ENCODE measurements at places on chromosomes 7 and 10.

DNA sequence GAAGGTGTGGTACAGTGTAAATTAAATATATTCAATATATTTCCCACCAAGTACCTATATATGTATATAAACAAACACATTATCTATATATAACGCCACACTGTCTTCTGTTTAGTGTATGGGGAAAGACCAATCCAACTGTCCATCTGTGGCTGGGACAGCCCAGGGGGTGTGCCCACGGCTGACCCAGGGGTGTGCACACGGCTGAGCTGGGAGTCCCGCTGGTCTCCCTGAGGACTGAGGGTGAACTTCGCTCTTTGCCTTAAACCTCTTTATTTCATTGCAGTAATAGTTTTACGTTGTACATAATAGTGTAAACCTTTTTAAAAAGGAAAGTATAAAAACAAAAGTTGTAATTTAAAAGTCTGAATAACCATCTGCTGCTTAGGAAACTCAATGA is 6.3 kb downstream of the EN2 start:
- DNase-seq: no peak

DNA sequence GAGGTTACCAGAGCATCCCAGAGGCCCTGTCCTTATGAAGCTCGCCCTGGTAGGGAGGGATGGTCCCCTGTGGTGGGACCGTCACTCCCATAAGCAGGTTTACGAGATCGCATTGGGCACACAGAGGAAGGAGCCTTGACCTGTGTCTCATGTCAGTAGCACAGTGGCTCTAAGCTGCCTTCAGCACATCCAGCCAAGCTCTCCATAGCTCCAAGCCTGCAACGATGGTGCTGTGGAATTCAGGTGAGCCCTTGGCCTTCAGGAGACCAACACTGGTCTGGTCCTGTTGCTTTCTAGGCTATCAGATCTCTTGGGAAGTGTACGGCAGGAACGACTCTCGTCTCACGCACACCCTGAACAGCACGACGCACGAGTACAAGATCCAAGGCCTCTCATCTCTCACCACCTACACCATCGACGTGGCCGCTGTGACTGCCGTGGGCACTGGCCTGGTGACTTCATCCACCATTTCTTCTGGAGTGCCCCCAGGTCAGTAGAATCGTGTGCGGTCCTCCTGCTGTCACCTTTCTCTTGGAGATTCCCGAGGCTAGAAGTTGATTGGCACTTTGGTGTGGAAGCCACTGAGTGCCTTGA is 605.3 kb upstream of the FOXK1 start:
- DNase-seq: no peak

DNA sequence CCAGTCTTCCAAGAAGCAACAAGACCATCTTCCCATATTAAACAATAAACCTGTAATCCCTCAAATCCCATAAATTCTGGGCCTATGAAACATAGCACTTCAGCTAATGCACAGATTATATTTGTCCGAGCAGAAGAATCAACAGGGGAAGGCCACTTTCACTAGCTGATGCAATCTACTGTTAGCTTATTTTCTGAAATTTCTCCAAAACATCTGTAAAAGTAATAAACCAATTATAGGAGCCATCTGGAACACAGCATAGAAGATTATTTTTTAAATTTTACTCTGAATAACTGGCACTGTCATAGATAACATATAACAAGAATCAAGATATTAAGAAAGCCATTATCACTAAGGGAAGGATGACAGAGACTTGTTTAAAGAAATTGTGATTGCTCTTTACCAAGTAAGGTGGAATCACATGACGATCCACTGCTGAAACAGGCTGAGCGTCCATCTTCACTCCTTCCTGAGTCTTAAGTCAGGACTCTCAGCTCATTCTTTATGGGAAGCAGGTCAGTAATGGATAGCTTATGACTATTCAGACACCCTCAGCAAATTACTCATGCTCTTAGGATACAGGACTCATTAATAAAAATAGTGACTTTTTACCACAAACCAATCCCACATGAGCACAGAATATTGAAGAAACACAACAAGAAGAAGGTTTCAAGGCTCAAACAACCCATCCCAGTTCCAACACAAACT is 719.5 kb downstream of the XPNPEP1 start:
- no peak for DNase-seq

GRCh38 chr7:13541326-13541725 is 448.1 kb downstream of the ETV1 start:
- no peak for DNase-seq

DNA sequence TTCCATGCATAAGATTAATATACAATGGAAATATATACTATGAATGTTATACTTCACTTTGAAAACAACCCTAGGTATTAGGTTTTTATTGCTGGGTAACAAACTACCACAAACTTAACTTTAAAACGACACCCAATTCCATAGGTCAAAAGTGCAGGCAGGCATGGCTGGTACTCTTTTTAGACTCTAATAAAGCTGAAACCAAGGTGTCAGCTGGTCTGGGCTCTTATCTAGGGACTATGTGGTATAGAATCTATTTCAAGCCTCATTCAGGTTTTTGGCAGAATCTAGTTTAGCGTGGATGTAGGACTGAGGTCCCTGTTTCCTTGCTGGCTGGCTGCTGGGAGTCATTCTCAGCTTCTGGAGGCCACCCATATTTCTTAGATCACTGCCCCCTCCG is 65.0 kb upstream of the TMEM168 start:
- no peak for DNase-seq

GRCh38 chr10:86252079-86252478 is 114.5 kb downstream of the GRID1 start:
- DNase-seq: no peak

- DNase-seq: no peak
Observed at GRCh38 chr7:17745610-17746009, 194.7 kb downstream of the SNX13 start.

DNA sequence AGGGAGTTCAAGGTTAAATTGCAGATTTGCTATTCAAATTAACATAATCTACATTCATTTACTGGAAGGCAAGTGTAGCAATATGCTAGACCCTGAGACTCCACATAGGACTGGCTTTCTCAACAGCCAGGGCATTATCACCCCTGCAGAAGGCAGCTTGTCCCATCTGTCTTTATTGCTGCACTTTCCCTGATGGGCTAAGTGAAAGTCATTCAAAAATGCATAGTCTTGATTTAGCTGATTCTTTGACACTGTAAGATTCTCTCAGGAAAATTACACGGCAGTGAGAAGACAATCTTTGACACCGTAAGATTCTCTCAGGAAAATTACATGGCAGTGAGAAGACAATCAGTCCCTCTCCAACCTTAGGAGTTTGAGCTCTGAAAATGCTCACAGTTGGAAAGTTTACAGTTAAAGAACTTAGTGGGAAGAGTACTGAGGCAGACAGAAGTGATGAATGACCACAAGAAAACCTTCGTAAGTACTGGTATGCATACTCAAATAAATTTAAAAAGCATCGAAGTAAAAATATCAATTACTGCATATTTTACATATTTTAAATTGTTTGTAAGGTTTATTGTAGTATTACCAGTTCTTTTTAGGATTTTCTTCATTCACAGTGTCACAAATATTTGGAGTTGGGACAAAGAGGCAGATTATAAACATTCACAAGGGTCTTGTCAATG is 88.9 kb downstream of the RAPGEF5 start:
- DNase-seq: no peak

DNA sequence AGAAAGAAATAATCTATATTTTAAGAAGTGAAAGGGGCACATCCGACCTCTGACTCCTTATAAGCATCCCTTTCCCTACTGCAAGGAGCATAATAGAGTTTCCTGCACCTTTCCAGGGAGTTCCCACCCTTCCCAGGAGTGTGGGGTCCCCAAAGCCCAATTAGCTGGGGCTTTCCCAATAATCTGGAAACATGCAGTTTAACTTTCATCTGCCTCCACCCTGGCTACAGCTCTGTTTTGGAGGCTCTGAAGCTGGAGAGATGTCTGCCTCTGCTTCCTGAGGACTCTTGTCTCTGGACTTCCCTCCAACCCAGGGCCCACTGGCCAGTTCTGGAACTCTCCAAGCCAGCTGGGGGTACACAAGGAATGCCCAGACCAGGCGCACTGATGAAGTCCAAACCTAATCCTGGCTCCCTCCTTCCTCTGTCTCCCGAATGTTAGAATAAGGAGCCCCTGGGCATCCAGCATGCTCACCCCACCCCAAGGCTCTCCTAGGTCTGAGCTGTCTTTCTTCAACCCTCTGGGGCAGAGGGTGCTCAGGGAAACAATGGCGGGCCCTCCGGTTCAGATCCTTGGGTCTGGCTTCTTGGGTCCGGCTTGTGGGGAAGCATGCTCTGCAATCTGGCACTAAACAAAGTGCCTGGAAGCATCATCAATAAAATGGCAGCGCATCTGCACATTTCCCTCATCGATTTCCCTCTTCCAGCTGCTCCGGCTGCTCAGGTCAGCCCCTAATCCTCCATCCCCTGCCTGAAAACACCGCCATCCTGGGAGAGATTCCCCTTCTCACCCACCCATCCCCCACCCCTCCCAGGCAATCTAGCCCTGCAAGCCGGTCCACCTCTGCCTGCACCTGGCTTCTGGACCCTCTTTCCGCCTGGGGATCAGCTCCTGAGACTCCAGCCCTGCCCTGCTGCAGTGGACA is 13.3 kb downstream of the HOXA4 start:
- DNase-seq: no peak

DNA sequence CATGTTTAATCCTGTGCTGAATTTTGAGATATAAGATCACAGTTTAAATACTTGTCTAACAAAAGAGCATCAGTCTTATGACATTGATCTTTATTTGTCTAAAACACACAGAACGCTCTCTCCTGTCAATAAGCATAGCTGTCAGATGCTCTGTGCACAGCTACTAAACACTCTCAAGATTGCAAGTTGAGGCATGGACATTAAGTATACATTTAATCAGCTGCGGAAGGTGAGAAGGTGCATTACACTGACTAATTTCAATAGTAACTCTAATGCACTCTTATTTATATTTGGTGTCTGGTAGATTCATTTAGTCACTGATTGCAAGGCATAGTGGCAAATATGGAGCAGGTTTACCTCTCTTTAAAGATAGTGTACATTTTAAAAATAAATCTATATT is 580.3 kb upstream of the NRP1 start:
- no peak for DNase-seq

- no peak for DNase-seq
Observed at GRCh38 chr10:130834170-130834569, 477.4 kb downstream of the TCERG1L start.

DNA sequence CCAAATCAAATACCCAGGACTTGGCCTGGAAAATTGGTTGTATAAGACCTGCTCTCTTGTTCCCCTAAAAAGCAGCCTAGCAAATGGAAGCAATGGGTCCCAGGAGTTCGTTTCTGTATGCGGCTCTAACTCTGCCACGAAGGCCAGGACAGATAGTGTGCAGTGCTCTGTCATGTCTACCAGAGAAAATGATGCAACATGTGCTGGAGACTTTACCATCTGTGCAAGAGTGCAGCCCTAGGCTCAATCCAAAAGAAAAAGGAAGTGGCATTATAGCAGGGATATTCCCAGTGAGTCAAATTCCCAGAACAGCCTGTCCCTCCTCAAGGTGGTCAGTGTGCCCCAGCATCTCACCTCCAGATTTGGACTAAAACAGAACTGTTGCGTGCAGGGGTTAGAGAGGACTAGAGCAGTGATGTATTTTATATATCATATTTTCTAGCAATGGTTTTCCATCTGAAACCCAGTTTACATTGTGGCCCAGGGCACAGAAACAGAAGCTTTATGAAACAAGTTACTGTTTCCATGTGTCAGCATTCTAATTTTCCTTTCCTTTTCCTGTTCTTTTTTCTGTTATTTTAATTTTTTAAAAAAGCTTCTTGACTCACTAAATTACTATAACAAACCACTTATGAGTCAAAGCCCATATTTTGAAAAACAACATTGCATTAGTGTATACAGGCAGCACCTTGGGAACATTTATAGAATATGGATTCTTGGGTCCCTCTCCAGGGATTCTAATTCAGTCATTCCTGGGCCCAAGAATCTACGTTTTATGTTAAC is 311.2 kb downstream of the RNLS start:
- DNase-seq: no peak

- peak; percentile 58 for DNase-seq
Observed at GRCh38 chr7:30135301-30136116, 723 bp downstream of the MTURN start.

DNA sequence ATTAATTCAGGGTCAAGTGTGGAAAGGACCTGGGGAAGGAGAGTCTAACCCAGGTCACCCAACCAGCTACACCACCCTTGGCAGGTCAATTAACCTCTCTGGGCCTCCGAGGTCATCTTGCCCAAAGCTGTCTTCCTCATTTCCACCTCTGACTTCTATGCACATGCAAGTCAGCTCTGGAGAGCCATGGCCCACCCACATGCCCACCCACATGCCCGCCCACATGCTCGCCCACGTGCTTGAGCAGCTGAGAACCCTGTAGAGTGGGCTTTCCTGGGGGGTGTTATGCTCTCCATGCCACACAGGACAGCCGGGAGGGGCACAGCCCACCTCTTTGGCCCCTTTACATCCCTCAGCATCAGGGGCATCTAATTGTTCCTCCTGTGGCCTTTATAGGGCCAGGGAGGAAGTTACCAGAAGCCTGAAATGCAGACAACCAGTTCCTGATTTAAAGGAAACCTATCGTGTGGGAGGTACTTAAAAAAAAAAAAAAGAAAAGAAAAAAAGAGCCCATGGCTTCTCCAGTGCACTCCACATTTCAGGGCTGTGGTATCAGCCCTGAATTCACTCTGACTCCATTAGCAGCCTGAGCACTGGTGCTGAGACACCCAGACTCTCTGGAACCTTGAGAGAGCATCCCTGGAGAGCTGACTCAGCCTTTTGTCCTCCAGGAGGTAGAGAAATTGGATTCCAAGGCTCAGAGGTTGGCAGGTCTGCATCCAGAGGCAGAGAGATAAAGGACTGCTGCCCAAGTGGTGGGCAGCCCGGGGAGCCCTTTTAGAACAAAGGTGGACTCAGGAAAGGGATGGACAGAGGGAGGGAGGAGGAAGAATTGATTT is 176.2 kb upstream of the ZMIZ1 start:
- peak; percentile 24 for DNase-seq

DNA sequence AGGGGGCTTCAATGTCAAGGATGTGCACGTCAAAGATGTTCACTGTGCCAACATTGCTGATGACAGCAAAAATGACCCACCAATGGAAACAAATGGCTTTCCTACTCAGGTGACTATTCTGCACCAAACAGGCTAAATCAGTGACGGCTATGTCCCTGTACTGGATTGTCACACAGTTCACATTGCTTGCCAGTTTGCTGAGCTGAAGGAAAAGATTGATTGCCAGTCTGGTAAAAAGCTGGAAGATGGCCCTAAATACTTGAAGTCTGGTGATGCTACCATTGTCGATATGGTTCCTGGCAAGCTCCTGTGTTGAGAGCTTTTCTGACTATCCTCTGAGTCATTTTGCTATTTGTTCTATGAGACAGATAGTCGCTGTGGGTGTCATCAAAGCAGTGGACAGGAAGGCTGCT is 202.2 kb upstream of the ETV1 start:
- no peak for DNase-seq

DNA sequence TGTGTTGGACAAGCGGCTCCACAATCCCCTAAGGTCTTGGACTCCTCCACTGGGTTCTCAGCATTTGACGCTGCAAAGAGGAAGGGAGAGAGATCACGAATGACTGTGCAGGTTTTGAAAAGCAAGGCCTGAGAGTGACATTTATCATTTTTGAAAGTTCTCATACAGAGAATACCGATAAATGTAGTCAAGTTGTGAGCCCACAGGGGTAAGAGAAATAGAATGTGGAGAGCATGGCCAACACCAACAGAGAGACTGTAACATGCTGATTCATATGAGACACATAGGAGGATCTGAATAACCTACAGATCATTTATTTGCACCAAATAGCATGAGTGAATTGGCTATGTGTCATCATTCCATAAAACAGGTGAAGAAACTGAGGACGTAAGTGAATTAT is 230.5 kb upstream of the MBL2 start:
- DNase-seq: no peak

- DNase-seq: no peak
Observed at GRCh38 chr7:155310425-155311114, 12.9 kb downstream of the INSIG1 start.
